ENCODE measurements at places on chromosomes 5 and 9.

DNA sequence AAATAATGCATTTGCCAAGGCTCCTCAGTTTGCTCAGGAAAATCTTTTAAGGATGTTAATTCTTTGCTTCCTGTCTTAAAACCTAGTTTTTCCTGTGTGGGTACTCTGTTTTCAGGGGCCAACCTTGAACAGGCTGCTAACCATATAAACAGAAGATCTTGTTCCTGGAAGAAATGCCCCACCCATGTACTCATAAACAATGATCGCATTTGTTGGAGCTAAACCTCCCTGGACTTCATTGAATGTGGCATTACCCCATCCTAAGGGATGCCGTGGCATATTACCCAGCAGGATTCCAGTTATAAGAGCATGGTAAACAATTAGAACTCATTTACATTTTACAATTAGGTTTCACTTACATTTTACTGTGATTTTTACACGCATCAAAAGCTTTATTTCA, 436.0 kb downstream of the ZNF608 start:
- DNase-seq: no peak

GRCh38 chr9:97559111-97559514, 57.6 kb downstream of the TMOD1 start:
- DNase-seq: no peak

- no peak for DNase-seq
Observed at GRCh38 chr5:56496581-56497063, 263.5 kb upstream of the ANKRD55 start.

DNA sequence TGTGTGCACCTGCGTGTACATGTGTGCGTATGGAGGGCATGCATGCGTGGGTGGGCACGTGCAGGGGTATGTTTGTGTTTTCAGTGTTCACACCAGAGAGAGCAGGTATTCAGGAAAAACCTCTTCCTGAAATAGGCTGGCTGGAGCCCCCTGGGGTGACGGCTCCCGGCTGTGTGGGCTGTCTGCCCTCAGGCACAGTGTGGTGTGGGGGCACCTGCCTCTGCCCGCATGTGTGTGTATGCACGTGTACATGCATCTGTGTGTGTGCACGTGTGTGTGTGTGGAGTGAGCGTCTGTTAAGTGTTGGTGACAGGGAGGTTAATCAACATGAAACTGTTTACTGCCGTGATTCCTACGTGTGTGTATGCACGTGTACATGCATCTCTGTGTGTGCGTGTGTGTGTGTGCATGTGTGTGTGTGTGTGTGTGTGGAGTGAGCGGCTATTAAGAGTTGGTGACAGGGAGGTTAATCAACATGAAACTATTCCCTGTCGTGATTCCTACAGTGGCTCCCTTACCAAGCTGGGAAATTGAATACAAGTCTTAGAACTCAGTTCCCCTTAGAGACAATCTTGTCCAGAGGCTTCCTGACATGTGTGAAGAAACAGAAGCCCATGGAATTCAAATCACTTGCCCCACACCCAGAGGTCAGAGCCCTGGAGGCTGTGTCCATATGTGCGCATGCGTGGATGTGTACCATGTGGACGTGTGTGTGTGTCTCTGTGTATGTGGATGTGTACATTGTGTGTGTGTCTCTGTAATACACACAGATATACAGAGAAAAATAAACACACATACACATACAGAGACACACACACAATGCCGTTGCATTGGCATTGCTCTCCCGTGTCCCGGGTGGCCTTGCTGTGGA, 372.4 kb upstream of the IRX4 start:
- DNase-seq: no peak

DNA sequence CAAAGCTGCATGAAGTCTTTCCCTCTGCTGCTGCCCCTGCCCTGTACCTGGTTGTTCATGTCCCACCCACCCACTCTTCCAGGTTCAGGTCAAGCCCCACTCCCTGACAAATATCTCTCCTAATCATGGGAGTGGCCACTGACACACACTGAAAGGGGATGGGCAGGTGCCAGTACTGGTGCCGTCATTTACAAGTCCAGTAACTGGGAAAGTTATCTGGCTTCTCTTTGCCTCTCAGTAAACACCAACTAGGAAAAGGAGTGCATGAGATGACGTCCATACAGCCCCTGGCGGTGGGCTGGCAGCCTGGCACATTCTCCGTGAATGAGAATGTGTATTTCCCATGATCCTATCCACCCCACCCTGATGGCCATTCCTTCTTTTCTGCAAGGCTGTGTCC, 225.2 kb downstream of the FSTL4 start:
- DNase-seq: no peak

- DNase-seq: no peak
Observed at GRCh38 chr5:37198061-37198460, 51.1 kb downstream of the CPLANE1 start.

DNA sequence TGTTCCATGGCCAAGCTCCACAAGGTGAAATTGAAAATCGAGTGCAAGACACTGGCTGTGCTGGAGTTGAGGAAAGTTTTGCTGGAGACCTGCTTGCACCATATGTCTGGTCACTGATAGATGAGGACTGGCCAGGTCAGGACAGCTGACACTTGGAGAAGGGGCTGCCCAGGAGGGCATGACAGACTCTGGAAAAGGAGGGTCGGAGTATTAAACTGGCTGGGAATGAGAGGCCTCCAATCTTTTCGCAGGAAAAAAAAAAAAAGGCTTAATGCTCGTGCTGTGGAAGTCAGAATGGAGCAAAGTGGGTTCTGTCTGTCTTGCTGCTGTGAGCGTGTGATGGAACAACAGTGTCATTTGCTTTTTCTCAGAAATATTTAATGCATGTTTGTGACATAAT, 5.5 kb downstream of the TENT4A start:
- DNase-seq: no peak

DNA sequence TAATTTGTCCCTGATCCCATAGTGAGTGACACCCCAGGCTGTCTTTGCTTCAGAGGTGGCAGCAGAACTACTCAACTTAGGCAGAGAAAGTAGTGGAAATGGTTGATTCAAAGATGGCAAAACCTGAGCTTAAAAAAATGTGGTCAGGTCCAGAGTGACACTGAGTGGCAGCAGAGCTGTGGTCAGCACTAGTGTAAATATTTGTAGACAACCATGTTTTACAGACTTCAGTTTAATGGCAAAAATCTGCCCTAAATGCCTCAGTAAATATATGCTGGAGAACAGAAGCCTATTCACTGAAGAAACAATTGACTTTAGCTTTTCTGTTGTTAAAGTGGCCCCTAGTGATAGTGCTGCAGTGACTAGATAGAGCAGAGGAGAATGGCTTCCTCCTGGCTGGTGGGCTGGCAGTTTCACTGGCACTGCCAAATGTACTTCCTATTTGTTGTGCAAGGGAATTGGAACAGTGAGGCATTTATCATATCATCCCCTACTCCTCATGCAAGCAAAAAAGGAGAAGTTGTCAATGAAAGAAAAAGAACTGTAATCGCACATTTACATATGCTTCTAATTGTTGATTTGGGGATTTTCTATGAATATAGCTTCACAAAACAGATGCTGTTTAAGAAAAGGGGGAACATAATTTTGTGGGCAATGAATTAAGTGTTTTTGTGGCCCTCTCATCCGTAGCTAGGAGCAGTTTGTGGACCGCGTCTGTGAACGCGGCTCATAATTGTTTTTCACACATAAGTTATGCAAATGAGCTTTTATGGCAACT, 12.0 kb downstream of the PBX3 start:
- no peak for DNase-seq

- no peak for DNase-seq
Observed at GRCh38 chr9:79371948-79372555, 199.7 kb upstream of the TLE4 start.

GRCh38 chr5:170560938-170561337, 57.1 kb downstream of the KCNIP1 start:
- no peak for DNase-seq

DNA sequence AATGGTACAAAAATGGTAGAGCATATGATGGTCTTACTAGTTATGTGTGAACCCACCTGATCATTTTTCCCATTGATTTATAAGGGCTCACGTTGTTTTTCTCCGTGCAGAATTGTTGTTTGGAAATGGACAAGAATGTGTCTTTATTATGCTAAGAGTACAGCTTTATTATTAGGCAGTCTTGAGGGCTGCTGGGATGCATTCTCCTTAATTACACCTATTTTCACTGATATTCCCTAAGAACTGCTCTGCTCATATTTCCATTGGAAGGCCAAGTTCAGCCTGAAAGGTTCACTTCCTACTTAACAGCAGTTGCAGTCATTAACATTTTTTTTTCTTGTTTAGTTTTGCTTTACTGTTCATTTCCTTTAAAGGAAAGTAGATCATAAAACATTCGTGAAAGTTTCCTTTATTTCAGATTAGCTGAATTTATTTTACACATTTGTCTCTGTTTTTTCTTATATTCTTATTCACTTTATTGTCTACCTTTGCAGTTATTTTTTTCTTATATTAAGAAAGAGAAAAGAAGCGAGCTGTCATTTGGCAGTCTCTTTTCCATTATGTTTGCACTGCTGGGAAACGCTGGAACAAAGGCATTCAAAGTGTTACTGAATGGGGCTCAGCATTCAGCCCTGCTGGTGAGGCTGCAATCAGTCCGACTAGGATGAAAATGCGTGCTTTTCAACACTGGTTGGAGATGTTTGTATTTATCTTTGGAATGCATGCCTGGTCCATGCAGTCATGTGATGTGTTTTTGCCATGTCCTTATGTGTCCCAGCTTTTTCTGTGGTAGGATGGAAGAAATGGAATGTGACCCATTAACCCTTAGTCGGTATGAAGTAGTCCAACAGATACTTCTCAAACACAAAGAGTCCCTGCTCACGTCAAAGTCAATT, 602.7 kb upstream of the ZNF608 start:
- no peak for DNase-seq

DNA sequence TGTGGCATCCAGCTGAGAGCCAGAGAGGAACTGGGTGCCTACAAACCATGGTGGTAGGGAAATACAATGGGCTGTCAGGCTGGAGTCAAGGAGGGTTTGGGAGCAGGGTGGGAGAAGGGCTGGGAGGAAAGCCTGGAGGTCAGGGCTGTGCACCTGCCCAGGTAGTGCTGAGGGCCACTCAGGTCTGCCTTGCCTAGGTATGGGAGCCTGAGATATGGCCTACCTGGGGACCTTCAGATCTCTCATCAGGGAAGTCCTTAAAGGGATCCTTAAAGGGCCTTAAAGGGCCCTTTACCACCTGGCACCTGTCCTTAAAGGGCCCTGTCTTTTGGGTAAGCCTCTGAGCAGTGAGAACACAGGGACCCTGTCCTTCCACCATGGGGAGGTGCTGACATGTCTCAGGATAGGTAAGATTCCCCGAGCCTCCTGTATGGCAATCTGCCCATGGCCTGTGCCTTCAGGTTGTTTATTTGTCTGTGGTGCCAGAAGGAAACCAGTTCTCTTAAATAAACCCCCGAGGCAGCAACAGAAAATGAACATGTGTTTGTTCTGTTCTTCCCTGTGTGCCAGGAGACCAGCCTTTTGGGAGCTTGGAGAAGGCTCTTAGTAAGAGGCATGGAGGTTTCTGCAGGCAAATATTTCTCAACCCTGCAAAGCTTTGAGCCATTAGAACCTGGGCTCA, 23.3 kb downstream of the SLC25A48 start:
- no peak for DNase-seq

DNA sequence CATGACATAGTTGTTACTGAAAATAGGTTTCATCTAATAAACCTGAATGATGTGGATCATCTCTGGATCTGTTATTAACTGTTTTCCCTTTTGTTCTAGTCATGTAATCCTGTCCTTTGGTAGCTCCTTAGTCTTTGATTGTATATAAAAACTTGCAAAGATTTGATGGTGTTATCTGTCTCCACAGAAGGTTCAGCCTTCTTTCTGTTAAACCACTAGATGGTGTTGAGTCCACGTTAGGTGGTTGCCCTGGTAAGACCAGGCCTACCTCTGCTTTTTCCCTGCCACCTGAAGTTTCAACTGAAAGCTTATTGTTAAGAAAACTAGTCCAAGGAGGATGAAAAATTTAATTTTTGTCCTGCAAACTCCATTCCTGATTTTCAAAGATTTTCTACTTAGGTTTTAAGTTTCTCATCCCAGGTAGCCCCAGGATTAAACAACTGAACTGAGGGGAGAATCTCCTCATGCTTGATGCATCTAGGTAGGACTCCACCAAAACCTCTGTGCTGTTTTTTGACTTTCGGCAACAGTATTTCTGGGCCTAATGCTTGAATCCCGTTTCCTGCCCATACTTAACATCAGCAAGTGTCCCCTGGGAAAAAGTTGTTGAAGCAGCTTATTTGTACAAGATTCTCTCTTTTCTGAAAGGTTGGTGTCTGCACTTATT, 68.5 kb downstream of the RICTOR start:
- DNase-seq: no peak

DNA sequence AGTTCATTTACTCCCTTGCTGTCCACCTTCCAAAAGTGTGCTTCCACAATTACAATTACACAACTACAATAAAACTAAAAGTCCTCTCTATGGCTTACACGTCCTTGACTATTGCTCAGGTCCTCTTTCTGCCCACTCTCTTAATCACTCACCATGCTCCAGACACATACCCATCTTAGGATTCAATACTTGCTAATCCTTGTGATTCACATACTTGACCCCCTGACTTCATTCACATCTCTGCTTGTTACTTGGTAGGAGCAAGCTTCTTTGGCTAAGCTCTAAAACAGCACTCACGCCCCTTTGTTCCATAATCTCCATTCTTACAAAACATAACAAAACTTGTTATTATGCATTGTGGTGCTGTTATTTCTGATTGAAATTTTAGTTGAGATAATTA, 215.8 kb downstream of the EDIL3 start:
- DNase-seq: no peak

DNA sequence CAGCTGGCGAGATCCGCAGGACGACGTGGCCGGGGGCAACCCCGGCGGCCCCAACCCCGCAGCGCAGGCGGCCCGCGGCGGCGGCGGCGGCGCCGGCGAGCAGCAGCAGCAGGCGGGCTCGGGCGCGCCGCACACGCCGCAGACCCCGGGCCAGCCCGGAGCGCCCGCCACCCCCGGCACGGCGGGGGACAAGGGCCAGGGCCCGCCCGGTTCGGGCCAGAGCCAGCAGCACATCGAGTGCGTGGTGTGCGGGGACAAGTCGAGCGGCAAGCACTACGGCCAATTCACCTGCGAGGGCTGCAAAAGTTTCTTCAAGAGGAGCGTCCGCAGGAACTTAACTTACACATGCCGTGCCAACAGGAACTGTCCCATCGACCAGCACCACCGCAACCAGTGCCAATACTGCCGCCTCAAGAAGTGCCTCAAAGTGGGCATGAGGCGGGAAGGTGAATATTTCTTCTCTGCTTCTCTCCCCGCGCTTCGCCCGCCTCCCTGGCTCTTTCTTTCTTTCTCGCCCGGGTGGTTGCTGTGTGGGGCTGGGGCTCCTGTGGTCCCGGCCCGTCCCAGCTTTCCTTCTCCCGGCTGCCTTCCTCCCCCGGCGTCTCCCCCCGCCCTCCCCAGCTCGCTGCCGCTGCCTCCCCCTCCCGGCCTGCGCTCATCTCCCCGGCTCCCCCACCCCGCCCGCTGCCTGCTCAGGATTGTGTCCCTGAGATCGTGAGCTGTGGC, 2.2 kb downstream of the NR2F1 start:
- no peak for DNase-seq

- no peak for DNase-seq
Observed at GRCh38 chr9:132984202-132985070, 5.9 kb downstream of the GFI1B start.

GRCh38 chr9:121280715-121281613, 13.0 kb downstream of the GSN start:
- DNase-seq: no peak
